Effector CD8-positive, alpha-beta T cell (primary cell): ENCODE measurements at places on chromosomes 13 and 19.

- no peak for DNase-seq
These were observed 2.2 kb downstream of the TJP3 start for GRCh38 chr19:3710265-3710812.

GRCh38 chr19:28619816-28620429 lies 593.0 kb downstream of the UQCRFS1 start:
- DNase-seq: no peak

DNA sequence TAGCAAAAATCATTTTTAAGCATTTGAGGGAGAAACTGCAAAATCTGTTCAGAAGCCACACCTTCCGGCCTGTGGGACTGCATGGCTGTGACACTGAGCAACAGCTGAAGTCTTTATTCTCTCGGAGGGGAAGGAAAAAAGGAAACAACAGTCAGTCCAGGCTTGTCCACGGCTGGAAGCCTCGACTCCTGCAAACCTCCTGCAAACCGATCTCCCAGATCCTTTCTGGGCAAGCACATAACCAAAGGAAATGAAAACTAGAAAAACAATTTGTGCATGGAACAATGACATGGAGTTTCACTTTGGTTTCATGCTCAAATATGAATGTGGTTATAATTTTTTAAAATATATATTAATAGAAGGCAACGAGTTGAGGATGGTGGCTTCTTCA lies 1.0 kb downstream of the COL4A1 start:
- DNase-seq: no peak

- no peak for DNase-seq
These were observed 26.4 kb upstream of the IGFL1 start for GRCh38 chr19:46202872-46203860.

DNA sequence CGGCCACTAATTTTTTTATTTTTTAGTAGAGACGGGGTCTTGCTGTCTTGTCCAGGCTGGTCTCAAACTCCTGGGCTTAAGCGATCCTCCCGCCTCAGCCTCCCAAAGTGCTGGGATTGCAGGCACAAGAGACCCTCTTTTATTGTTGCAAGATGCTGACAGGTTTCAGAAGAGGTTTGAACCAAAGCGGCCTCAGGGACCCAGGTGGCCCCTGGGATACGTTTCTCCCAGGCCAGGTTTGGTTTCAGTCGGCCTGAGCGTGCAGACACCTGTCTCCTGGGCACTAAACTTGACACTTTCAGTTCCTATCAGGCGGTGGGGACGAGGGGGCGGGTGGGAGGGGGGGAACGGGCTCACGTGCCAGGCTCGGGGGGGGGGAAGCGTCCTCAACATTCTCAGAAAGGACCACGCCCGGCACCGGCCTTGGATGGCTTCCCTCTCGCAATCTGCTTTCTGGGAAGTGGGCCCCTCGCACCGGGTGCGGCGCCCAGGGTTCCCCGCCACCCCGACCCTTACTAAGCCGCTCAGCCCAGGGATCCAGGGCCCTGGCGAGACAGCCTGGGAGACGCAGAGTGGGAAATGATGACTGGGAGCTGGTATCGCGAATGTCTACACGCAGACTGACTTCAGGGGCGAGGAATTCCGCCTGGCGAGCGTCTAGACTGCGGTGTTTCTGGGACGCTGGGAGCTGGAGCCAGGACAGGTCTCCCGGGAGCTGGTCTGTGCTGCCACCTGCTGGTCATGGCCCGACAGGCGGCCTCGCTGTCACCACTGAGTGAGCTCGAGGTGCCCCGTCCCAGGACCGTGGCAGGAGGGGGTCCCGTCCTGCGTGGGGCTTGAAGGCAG lies 91.6 kb downstream of the GNG7 start:
- peak; percentile 82 for DNase-seq

- no peak for DNase-seq
These were observed 134.7 kb downstream of the FGF14 start for GRCh38 chr13:102267191-102267590.

DNA sequence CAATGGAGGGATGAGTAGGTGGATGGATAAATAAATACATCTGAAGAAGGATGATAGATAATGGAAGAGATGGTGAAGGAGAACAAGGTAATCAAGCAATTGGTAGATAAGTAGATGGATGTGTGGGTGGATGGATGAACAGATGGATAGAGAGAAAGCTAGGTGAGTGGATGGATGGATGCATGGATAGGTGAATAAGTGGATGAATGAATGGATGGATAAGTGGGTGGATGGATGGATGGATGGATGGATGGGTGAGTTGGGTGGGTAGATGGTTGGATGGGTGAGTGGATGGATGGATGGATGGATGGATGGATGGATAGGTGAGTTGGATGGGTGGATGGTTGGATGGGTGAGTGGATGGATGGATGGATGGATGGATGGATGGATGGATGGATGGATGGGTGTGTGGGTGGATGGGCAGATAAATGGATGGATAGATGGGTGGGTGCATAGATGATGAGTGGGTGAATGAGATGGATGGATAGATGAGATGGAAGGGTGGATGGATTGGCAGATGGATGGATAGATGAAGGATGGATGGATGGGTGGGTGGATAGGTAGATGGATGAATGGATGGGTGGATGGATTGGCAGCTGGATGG lies 6.3 kb downstream of the SEMA6B start:
- no peak for DNase-seq

- DNase-seq: no peak
These were observed 380.9 kb upstream of the HTR2A start for GRCh38 chr13:47277774-47278173.

GRCh38 chr13:33797622-33798021 lies 20.3 kb upstream of the RFC3 start:
- no peak for DNase-seq

DNA sequence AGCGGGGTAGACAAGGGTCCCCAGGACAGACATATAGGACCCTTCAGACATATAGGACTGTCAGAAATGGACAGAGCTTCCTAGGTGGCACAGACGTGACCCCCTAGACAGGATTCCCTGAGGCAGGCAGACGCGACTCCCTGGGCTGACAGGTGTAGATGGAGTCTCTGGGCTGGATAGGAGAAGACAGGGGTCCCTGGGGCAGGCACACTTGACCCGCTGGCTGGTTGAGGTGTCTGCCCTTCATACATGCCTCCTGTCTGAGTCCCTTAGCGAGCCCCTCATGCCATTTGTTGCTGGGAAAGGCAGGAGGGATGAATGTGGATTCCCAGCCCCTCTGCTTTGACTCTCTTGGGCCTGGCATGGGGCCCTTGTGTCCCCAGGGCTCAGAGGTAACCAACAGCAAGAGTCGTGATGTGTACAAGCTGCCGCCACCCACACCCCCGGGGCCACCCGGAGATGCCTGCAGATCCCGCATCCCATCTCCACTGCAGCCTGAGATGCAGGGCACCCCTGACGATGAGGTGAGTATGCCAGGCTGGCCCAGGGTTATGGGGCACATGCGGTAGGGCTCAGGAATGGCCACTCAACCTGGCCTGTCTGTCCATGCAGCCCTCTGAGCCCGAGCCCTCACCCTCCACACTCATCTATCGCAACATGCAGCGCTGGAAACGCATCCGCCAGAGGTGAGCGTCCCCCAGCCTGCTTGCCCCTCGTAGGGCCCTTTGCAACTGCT lies 3.0 kb downstream of the HSPB6 start:
- DNase-seq: no peak

DNA sequence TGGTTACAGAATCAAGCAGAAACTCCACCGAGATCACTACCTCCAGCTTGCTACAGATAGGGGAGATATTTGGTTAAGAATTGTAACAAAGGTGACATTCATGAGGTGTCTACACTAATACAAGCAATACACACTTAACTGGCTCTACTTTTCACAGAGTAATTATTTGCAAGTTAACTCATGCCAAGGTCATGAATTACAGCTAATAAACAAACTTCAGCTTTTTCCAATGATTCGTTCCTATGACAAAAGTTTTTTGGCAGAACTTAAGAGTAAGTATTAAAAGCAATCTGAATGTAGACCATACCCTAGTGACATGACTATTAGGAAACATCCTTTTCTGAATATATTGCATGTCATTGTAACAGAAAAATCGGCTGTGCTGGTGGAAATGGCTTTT lies 72.1 kb downstream of the LHFPL6 start:
- DNase-seq: no peak

DNA sequence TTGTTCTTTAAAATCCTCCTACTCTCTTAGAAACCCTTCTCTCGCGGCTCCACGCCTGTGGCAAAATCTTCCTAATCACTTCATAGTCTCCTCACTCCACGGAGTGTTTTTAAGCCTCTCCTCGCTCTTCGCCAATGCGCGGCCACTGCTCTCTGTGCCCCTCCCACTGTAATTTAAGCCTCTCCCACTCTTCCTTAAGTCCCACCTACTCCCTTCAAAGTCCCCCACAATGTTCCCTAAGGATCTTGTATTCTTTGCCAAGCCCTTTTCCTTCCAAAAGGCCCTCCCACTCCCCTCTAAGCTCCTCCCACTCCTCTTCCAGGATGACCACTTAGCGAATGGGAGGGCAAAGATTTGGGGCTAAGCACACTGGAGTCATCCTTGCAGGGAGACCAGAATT lies 1.3 kb downstream of the FIZ1 start:
- no peak for DNase-seq

DNA sequence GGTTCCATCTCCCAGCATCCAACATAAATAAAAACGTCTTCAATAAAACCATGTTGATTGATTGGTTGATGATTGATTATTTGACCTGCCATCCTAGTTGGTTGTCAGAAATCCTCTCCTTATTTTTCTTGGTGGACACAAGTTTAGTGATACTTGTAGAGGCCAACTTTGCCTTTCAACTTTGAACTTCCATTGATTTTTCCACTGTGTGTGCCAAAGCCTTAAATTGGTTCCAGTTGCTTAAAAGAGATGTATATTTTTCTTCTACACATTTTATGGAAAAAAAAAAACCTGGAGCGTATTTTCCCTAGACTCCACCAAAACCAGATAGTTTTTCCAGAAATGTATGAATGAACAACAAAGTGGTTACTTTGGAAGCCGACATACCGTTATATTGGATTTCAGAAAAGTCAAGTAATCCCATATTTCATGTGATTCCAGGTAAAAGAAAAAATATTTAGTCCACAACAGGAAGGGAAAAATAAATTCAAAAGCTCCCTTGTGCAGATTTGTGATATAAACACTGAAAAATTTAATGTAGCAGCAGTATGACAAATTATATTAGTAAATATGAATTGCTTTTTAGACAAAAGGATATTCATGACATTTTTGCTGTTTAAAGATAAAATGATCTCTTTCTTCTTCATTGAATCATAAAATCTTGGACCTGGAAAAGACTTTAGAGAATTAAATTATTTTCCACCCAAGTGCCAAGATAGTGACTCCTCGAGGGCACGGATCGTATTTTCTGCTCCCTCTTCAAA lies 85.2 kb downstream of the MBNL2 start:
- no peak for DNase-seq

DNA sequence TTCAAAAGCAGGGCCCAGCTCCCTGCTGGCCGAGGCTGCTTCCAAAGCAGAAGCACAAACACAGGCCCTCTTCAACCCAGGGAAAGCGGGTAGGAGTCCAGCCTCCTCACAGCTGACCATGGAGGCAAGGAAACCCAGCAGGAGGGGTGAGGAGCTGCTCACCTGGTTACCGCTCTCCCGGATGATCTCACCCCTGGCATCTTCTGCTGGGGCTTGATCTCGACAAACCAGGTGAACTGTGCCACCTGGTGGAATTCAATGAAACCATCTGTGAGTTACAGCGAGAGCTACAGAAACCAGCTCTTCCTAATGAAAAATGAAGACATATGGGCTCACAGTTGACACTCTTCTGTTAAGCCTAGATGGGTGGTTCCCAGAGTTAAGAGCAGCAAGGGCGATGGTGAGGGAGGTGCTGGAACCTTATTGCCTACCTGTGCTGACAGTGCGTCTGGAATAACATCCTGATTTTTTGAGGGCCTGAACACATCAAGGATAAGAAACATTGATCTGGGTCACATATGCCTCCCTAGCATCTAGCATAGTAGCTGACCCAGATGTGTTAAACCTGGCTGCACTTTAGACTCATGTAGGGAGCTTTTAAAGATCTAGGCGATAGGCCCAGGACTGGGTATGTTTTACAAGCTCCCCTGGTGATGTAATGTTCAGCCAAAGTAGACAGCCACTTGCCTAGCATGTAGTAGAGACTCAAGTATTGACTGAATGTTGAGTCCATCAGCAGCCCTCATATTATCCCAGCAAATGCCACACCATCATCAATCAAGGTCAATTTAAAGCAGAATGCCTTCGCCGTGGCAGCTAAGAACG lies 6.1 kb downstream of the DHRS12 start:
- peak; percentile 23 for DNase-seq

DNA sequence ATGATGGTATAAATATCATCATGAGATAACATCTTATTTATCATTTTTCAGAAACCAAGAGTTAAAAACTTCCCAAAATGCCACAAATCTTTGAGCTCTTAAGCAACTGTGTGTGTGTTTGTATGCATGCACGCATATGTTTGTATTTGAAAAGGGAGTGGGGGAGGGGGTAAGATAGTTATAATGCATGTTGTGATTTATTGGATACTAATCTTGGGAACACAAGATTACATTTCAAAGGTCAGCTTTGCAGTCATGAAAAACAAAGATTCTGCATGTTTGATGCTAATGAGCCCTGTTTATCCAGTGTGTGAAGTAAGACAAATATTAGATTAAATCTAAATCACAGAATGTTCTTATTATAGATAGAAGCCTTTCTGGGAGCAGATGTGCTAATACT lies 355.9 kb downstream of the DCT start:
- DNase-seq: no peak

- no peak for DNase-seq
These were observed 1370.3 kb upstream of the SLC10A2 start for GRCh38 chr13:104436555-104436954.
